ENCODE measurements at places on chromosomes 6 and 20.

DNA sequence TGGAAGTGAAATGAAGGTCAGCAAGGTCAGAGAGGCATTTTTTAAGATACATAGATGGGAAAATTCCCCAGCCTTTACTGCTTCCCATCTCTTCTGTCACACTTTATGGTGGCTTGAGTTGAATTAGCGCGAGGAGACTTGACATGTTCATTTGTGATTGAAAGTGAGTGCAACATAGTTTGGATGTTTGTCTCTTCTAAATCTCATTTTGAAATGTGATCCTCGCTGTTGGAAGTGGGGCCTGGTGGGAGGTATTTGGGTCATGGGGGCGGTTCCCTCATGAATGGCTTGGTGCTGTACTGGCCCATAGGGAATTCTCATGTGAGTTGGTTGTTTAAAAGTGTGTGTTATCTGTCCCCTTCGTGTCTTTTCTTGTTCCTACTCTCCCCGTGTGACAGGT lies 237.2 kb downstream of the CDKAL1 start:
- no peak for DNase-seq

DNA sequence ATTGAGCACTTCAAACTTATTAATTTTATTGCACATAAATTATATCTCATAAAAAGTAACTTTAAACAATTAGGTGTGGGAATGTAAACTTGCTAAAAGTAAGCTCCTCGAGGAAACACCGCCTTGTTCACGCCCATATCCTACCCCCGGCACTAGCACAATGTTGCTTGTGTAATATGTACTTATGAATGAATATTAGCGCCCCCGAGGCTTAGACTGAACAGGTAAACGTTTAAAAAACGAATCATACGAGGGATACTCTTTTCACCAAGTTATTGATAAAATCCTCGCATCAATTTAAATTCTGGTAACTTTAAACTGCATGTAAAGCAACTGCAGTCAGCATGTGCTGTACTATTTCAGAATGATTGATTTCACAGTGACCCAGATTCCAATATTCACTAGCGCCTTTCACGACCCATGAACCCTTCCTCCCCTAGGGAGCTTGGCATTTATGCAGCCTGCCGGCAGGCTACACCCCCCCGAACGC lies 637 bp downstream of the TFB1M start:
- no peak for DNase-seq

DNA sequence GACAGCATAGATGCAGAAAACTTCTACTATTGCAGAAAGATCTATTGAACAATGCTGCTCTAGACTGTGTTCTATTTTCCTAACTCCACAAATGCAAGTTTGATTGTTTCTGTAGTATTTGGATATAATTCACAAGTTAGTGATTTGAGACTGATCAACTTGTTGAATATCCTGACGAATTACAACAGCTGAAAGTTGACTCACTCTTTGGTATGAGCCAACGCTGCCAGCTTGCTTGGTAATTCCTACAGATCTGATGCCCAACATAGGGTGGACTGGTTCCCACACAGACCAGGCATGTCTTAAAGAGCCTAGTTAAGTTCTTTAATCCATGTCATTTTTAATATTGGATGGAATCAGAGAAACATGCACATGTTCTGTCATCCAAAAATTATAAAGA lies 231.0 kb upstream of the RAB32 start:
- no peak for DNase-seq

DNA sequence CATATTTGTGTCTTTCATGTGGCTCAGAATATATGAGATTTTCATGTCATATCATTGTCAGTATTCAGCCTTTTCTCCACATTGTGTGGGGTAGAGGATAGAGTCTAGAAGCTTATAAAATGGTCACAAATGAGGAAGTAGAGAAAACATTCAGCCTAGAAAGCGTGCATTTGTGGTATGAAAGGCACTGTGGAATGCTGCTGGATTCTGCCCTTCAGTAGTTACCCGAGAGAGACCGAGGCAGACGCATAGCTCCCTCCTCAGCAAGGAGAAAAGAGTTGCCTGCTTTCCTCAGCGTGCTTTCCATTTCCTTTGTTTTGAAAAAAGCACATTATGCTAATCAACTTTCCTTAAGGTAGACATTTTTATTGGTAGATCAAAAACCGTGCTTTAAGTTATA lies 28.7 kb downstream of the MYB start:
- DNase-seq: no peak

DNA sequence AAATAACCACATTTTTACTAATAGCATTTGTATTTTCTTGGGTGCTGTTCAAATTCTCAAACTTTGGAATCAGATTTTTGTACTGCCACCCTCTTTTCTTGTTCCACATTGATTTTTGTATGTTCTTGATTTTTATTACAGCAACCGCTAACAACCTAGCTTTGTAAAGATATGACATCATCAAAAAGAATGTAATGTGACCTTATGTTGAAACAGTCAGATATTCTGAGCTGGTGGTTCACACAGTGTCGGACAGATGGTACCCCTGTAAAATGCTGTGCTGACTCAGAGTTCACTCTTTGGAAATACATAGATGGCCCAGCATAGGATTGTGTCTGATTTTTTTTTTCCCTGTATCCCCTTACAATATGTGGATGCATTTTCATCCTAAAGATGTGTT lies 118.9 kb downstream of the QKI start:
- no peak for DNase-seq

DNA sequence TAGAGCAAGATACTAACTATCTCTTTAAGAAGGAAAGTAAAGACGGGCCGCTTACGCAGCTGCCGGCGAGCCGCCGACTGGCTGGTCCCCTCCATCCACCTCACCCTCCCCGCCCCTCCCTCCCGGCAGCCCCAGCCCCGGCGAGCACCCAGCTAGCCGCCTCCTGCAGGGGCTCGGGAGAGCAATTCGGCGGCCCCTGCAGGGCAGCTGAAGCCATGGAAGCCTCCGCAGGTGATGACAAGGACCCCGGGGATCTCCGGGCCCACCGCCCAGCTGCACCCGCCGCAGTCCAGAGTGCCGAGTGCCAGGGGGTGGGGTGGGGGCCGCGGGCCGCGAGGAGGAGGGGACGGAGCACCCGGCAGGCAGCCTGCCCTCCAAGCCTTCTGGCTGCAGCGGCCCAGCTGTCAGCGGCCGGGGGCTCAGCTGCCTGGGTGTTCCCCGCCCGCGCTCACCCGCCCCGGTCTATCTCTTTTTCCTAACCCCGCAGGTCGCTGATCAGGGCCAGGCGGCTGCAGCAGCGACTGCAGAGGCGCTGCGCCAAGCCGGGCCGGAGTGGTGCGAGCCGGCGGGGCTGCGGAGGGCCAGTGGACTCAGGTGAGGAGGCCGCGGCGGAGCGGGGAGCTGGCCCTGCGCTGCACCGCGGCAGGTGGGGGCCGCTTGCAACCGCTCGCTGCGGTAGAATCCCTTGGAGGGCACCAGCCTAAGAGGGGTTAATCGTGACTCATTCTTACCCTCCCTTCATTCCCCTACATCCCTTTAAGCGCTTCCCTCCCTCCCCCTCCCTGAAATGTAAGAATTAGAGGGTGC lies at the start of gene SNPH:
Gene SNPH, plus strand, starts transcription at position 128 of the 807 bp plus-strand sequence. CDS start 29,946 bp downstream, outside the sequence.
- peak; percentile 70 for DNase-seq

DNA sequence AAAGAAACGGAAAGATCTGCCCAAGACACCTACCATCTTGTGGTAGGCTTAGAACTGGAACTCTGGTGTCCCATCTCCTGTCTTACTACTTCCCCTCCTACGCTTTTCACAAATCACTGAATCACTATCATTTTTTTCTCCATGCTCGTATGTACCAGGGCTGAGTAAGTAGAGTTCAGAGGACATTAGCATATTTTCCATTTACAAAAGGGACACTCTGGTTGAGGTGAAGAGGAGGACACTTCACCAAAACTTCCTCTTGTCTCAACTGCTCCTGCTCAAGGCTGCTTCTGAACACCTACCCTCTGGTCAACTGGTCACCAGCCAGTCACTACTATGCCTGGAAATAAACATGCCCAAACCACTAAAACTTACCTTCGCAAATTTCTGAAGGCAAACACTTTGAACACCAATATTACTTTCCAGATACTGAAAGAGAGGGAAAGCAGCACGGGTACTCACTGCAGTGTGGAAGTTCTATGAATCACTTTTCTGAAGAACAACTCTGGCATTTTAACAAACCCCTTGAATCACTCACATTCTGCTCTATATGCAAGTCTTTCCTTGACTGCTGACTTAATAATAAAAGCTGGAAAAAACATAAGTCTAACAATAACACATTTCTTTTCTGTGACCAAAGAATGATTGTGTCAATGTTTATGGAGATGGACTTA lies 123.3 kb downstream of the INSM1 start:
- DNase-seq: peak; percentile 66

- DNase-seq: no peak
Observed at GRCh38 chr20:34143951-34144350, 31.9 kb upstream of the EIF2S2 start.

DNA sequence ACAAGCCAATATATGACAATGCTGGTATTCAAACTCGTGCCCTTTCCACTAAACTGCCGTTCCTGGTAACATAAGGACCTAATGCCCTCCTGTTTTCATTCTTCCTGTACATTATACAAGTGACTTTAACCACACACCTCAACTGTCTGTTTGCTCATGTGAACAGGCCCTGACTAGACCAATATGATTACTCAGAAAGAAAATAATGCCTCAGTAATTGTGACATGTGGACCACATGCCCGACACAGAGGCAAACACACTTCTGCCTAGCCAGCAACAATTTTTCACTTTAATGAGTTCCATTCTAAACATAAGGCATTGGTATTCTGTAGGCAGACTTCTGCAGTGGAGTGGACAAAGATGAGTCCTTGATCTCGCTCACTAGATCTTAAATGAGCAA lies 30.0 kb downstream of the SLC22A16 start:
- no peak for DNase-seq

- no peak for DNase-seq
Observed at GRCh38 chr6:827431-827830, 134.5 kb upstream of the EXOC2 start.

DNA sequence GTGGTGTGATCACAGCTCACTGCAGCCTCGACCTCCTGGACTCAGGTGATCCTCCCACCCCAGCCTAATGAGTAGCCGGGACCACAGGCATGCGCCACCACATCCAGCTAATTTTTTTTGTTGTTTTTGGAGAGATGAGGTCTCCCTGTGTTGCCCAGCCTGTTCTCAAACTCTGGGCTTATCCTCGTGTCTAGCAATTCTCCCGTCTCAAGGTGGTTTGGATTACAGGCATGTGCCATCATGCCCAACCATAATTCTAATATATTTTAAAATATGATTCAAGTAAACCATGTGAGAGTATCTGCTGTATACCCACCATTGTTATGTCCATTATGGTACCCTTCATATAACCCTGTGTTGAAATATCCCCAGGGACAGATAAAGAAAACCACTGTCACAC lies 60.3 kb upstream of the C20orf144 start:
- DNase-seq: no peak

GRCh38 chr6:148509800-148510581 lies 167.4 kb downstream of the SASH1 start:
- DNase-seq: no peak

DNA sequence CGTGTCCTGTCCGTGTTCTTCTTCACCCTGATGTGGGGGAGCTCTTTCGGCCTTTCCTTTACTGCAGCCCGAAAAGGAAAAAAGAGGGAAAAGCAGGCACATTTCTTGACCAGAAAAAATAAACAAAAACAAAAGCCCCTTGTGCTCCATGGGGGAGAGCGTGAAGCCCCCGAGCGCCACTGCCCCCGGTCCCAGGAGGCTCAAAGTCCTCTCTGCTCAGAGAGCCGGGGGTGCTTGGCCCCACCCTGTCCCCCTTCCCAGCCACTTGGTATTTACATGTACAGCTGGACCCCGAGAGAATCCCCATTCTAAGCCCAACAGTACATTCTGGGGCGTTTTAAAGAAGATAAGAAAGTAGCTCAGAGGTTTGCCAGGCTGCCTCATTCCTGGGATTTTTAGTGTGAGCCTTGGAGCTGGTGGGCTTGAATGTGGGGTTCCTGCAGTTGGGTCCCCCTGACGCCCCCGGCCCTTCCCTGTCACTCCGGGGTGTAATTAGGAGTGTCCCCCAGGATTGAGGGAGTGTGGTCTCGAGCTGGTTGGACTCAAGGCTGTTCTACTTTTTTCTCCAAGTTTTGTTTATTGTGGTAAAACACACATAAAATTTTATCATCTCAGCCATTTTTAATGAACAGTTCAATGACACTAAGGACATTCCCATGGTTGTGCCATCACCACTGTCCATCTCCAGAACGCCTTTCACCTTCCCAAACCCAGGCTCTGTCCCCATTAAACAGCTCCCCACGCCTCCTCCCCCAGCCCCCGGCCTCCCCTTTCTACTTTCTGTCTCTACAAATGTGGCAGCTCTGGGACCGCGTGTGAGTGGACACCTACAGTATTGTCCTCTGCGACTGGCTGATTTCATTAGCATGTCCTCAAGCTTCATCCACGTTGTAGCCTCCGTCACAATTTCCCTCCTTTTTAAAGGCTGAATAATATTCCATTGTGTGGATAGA lies 55.7 kb upstream of the BHLHE23 start:
- DNase-seq: no peak

- no peak for DNase-seq
Observed at GRCh38 chr20:6857927-6858326, 90.4 kb downstream of the BMP2 start.

DNA sequence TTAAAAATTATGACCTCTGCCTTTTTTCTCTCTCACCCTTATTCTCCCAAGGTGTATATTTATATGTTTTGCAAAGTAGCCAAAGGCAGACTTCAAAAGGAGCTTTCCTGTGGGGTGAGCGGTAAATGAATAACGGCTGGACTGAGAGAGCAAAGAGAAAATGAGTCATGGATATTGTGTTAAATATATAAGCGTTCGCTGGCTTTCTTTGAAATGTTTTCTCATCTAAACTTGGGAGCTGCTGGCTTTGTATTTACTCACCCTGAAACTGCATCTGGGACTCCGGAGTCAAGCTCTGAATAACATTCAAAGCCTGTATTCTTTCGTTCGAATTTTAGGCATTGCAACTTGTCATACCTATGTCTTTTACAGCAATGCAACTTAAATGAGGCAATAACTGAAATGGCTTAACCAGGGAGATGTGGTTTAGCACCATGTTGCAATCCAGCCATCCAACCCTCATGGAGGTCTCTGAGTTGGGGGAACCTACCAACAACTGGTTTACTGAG lies 32.0 kb downstream of the ATXN1 start:
- DNase-seq: no peak

- no peak for DNase-seq
Observed at GRCh38 chr6:152353440-152353839, 283.7 kb downstream of the SYNE1 start.

GRCh38 chr6:158536084-158536890 lies 23.6 kb upstream of the TMEM181 start:
- peak; percentile 77 for DNase-seq

- no peak for DNase-seq
Observed at GRCh38 chr20:10074513-10074912, 39.7 kb downstream of the ANKEF1 start.

DNA sequence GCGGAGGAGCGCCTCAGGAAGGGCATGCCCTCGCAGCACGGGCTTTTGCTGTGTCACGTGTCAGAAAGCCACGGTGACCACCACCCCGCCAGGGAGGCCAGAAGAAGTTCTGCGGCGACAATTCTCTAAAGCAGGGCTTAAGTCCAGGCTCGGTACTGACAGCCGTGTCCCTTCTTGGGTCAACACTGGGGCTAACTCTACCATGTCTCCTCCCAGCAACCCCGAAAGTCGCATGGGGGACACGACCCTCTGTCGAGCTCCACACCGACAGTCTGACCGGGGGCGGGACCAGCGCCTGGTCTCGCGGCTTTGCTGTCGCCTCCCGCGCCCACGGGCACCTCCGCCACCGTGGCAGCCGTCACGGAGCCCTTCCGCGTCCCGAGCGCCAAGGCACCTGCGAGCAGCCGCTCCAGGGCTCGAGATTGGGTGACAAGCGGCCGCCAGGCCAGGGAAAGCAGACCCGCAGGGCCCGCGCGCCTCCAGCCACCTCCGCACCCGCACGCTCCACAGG lies 534 bp downstream of the NANP start:
- DNase-seq: peak; percentile 61
